ENCODE measurements at places on chromosomes 4 and X. TPM values are rescaled to one million over a fixed set of nuclear protein-coding genes. Genes with fewer than 3 reads are reported as not detected.
A peak's percentile ranks its signal among the peaks of the same experiment; 100 is the strongest.

The ZCCHC12 gene
- 0.94 TPM for total RNA-seq

DNA sequence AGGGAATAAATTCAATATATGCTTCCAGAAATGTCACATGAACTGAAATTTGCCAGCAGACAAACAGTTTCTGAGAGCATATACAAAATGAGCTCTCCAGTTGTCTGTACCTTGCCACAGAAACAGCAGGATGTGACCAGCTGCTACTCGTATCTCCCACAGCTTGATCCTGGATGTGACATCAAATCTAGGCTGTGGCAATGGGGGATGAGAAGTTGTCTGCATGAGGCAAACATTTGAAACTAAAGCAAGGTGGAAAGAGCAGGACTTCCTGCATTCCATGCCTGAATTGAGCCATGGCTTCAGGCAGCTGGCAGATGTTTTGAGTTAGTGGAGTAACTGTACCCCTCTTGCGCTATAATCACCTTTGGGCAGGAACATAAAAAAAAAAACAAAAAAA, 1724.0 kb downstream of the RPA4 start:
- no peak for DNase-seq

The F9 gene
- total RNA-seq: 0.18 TPM

DNA sequence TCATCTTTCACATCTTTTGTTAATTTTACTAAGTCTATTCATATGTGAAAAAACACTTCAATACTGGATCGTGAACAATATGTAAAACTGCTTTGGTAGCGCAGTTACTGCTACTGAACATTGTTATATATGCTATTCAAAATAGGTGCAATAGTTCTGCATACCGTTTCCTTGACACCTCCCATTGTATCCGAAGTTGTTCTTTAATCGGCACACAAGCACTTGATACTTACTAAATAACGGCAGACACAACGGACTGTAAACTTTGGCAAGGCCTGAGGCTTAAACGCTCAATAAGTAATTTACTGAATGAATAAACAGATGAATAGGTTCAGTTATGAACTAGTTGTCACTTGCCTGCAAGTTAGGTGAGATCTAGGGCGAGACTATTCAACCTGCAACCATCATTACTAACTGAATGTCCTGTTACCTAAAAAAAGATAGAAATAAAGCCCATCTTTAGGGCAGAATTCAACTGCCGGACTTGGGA, 620 bp downstream of the ANAPC10 start:
- no peak for DNase-seq

DNA sequence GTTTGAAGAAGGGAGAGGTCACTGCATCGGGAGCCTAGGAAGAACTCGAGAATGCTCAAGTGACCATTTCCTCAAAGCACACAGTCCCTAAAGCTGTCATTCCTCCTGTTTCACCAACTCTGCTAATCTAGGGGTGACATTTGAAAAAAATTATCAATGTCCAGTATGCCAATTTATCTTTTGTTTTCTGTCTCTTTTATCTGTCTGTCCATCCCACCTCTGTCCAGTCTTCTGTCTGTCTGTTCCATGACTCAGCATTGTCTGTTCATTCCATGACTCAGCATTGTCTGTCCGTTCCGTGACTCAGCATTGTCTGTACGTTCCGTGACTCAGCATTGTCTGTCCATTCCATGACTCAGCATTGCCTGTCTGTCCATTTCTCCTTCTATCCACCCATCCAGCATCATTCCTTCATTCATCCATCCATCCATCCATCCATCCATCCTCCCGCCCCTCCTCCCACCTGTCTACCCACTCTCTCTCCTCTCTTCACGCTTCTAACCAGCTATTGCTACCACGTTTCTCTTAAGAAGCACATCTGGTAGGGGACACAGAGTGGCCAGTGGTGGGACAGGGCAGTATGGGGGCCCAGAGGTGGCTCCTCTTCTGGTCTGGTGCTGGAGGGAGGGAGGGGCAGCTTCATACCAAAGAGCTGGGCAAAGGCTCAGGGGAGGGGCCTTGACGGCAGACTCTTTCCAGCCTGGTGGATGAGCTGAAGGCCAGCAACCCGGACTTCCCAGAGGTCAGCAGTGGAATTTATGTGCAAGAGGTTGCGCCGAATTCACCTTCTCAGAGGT, 34.1 kb downstream of the HTRA3 start:
- DNase-seq: no peak

- no peak for DNase-seq
Observed at GRCh38 chr4:173934201-173934600, 349.3 kb downstream of the FBXO8 start.

DNA sequence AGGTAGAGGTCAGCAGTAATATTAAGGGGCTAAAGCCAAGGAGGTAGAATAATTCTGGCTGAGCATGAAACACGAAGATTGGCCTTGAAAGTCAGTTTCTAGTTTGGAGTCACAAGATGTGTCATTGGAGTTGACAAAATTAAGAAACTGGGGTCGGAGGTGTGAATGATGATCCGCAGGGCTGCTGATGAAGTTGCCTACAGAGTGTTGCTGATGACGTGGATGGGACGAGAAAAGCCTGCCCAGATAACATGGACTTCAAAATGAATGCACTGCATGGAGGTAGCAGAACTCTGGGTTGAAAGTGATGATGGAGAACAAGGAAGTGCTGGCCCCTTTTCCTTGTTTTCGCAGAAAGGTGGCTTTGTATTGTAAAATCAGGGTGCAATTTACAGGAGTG, 60.5 kb downstream of the DTHD1 start:
- DNase-seq: no peak

GRCh38 chr4:96103086-96103485, 263.2 kb downstream of the PDHA2 start:
- no peak for DNase-seq

The CT45A2 gene
- not detected for total RNA-seq

The ATP10D gene
- 4.6 TPM for total RNA-seq

The ARX gene
- not detected for total RNA-seq

DNA sequence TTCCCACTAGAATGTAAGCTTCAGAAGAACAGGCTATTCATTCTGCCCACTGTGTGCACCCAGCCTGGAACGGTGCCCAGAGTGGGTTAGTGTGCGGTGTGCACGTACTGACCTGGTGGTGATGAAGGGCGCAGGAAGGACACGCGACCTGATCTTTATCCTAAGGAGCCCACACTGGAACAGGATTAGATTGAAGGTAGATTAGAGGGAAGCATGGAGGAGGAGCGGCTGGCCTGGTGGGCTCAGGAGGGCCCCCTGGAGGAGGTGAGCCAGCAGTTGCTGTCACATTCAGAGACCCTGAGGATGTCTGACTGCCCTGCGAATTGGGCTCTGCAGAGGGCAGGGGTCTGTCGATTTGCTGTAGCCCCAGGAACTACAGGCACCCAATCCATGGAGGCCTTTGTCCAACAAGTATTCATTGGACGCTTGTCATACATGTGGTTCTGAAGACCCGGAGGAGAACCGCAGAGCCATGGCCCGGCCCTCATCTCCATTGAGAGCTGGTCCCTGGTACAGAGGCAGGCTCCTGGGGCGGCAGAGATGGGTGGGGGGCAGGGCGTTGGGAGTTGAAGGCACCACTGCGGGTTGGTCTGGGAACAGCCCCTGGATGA, 73.2 kb downstream of the HTRA3 start:
- peak; percentile 73 for DNase-seq

DNA sequence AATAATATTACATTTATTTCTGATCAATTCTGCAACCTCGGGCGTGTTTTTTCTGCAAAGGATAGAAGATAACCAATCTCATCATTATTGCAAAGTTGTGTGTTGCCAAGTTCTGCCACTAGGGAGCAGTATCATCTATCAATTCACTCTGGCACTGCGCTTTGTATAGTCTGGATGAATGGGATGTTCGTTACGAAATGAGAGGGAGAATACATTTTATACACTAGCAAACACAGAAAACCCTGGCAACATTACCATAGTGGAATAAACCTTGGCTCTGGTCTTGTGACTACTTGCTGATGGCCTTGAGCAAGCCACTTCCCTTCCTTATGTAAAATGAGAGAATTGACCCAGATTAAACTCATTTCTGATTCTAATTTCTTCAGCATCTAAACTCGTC, 97.5 kb upstream of the ZNF518B start:
- peak; percentile 56 for DNase-seq

- no peak for DNase-seq
Observed at GRCh38 chrX:149131774-149132173, 373.3 kb downstream of the IDS start.

DNA sequence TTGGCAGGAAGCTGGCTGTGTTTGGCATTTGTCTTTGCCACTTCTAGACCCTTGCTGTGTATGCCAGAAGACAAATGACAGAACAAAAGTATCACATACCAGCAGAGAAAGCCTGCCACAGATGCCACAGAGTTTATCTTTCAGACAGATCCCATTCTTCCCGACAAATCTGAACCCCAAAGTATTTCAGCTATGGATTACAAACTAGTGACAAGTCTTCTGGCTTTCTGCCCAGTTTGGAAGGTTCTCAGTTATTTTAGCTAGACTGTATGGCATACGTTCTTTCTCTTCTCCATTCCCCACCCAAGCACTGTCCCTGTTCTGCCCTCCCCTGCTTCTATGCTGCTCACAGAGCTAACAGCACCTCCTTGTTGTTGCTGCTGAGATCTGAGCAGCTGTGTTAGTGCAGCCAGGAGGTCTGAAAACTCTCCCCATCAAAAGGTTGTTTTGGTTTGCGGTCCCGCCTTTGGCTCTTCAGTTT, 236.7 kb downstream of the FRAS1 start:
- DNase-seq: no peak

DNA sequence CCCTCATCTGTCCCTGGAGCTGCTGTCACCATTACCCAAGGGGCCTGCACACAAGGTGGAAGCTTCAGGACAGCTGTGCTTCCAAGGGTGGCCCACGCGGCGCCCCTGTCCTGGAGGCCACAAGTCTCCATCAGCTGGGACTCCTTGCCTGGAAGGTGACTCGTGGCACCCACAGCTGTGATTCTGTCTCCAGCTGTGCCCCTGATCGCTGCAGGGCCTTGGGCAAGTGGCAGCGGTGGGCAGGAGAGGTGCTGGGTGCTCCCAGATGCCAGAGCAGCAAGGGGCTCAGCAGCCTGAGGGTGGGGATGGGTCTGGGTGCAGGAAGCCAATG, 9.0 kb upstream of the DUSP9 start:
- no peak for DNase-seq

The ARHGAP6 gene
- total RNA-seq: 0.55 TPM

- no peak for DNase-seq
Observed at GRCh38 chrX:155873188-155873587, 8.0 kb upstream of the VAMP7 start.

The CLDN22 gene
- not detected for total RNA-seq

- DNase-seq: no peak
Observed at GRCh38 chr4:155094201-155094820, 114.1 kb upstream of the NPY2R start.

DNA sequence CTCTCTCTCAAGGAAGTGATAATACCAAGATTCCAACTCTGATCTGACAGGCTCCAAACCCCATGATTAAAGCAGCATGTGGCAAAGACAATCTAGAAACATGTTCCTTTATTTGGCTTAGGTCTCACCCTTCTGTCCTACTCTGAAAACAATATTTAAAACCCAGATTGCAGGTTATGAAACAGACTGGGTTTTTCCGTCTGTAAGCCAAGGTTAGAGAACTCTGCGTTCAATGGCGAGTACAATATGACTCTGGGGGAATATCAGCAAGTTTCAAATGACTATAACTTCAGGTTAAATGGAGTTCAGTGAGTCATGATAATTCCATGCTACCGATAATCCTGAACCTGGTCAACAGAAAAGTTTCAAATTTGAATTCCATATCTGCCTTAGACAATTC, 50.8 kb downstream of the ANAPC10 start:
- DNase-seq: no peak

- DNase-seq: no peak
Observed at GRCh38 chr4:153229545-153229944, 25.3 kb downstream of the TRIM2 start.

All from WTC11 (cell line).